ENCODE measurements at places on chromosomes 1 and 21.

DNA sequence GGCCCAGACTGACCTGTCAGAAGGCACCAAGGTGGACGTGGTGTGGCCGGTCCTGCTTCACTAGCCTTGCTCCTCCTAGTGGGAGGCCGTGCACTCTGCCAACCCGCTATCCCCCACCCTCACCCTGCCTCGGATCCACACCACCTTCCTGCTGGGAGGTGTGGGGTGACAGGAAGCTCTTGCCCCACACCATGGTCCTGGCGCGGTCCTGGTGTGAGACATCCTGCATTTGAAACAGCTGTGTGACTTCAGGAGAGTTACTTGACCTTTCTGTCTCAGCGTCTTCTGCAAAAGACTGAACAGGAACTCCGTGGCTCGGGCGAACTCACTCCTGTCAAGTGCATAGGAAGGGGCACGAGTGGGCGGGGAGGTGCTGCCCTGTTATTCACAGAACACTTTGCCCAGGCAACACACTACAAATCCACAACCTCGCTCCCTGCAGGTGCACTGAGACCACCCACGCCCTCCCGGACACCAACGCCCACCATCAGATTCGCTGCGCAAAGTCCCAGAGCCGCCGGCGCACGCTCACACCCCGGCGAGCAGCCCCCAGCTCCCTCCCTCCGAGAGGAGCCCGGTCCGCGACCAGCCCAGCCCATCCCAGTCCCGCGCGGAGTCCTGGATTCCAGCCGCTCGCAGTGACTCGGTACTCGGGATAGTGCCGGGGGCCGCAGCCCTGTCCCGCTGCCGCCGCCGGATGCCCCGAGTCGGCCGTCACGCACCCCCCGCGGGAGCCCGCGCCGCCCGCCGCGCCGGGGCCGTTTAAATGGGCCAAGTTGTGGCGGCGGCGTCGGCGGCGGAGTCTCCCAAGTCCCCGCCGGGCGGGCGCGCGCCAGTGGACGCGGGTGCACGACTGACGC is at the start of gene SAMD11:
TSS of gene SAMD11 (plus strand) at position 793 of the 860 bp plus-strand sequence. CDS start 509 bp downstream, outside the sequence.
- peak; percentile 77 for DNase-seq

GRCh38 chr1:110612060-110612745 is 6.0 kb upstream of the KCNA2 start:
- DNase-seq = no peak

DNA sequence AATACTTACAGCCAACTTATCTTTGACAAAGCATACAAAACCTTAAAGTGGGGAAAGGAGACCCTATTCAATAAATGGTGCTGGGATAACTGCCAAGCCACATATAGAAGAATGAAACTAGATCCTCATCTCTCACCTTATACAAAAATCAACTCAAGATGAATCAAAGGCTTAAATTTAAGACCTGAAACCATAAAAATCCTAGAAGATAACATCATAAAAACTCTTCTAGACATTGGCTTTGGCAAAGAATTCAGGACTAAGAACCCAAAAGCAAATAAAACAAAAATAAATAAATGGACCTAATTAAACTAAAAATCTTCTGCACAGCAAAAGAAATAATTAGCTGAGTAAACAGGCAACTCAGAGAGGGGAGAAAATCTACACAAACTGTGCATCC is 335.6 kb upstream of the PBX1 start:
- DNase-seq = no peak

GRCh38 chr1:32316903-32317277 is 19.1 kb downstream of the MARCKSL1 start:
- DNase-seq = no peak

GRCh38 chr1:206495011-206495461 is 12.3 kb upstream of the RASSF5 start:
- no peak for DNase-seq

DNA sequence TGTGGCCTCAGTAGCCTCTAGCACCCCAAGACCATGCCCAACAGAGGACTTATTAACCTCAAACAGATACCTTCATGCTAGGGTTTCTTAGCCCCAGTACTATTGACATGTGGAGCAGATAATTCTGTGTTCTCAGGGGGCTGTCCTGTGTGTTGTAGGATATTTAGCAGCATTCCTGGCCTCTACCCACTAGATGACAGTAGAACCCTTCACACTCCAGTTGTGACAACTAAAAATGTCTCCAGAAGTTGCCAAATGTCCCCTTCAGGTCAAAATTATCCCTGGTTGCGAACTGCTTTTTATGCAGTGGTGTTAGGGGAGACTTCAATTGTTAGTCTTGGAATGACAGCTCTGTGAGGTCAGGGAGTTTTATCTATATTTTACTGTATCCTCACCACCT is 8.1 kb downstream of the KAZN start:
- no peak for DNase-seq

DNA sequence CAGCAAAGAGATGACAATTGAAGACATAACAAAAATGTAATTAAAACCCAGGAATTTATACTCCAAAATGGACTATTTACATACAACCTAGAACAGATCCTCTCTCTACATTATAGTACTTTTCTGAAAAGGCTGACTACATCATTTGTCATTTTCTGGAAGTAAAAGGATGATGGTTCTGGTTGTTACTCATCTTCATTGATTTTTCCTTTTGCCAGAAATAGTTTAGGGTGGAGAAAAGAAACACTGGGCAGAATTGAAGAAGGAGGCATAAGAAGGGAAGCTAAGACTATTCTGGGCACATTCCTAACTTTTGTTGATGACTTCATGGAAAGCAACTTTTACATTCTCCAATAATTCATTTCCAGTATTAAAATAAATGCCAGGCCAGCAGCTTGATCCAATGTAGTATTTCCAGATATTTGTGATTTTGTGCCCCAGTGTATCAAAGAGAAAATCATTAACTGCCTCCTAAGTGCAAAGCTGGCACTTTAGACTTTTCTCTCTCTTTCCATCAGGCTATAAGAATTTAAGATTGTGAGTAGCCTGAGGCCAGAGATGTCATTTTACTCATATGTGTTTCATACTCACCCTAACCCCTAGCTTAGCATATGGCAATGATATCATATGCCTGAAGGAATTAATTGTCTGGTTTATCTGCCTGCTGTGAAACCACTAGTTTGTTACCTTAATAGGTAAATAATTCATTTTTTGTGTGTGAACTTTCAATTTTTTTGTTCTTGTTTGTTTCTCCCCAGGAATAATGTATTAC is 369.5 kb upstream of the LYPLAL1 start:
- DNase-seq = no peak

GRCh38 chr1:2447276-2448097 is 28.6 kb upstream of the PLCH2 start:
- DNase-seq = no peak

- DNase-seq = no peak
Observed at GRCh38 chr1:1554926-1555915, 14.8 kb upstream of the TMEM240 start.

DNA sequence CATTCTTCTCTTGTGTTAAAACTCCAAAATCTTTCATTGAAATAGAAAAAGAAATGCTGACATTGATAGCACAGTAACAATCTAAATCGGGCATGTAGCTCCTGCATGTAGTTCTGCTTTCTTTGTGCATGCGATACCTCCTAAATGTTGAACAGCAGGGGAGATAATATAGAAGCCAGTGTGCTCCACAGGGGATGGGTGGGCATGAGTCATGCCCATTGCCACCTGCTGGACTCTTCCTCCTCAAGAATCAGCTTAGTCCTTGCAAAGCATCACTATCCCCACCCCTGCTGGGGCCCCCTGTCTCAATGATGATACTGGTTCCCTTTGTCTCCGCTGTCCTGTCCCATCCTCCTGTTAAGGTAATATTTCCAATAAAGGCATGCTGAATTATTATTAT is 203.0 kb downstream of the RWDD3 start:
- DNase-seq = no peak

DNA sequence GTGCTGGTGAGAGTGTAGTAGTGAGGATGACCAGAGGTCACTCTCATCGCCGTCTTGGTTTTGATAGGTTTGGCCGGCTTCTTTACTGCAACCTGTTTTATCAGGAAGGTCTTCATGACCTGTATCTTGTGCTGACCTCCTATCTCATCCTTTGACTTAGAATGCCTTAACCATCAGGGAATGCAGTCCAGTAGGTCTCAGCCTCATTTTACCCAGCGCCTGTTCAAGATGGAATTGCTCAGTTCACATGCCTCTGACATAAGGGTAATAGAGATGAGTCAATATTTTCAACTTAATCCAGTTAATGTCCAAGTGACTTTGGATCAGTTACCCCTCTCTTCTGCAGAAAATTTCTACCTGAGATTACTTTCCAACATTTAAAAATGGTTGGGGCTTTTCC is 4.6 kb downstream of the NID1 start:
- no peak for DNase-seq

GRCh38 chr21:26933448-26933847 is 33.4 kb downstream of the ADAMTS5 start:
- no peak for DNase-seq

DNA sequence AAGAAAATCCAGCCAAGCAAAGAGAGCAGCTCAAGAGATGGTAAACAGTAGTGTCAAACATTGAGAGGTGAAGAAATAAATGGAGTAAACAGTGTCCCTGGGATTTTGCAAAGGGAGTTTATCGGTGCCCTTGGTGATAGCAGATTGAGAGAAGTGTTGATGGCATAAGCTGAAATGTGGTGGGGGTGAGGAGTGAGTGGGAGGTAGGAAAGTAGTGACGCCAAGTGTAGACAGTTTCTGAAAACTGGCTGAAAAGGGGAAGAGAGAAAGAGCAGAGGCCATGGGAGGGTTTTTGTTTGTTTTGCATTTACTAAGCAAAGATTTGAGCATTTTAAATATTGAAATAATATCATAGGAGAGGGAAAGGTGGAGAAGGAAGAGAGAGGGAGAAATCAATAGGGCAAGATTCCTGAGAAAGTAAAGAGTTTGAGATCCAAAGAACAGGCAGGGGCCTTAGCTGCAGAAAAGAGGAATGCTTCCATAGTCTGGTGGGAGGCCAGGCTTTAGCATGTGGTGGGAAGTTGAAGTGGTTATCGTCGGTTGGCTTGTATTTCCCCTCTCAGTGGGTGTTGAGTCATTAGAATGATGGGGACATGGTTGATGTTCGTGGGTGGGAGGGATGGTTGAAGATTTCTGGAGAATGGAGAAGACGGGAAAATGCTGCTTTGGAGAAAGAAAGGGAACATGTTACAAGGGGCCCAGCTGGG is 26.8 kb upstream of the RASAL2 start:
- no peak for DNase-seq

- peak; percentile 68 for DNase-seq
Observed at GRCh38 chr1:180954005-180954800, 41.5 kb downstream of the KIAA1614 start.

DNA sequence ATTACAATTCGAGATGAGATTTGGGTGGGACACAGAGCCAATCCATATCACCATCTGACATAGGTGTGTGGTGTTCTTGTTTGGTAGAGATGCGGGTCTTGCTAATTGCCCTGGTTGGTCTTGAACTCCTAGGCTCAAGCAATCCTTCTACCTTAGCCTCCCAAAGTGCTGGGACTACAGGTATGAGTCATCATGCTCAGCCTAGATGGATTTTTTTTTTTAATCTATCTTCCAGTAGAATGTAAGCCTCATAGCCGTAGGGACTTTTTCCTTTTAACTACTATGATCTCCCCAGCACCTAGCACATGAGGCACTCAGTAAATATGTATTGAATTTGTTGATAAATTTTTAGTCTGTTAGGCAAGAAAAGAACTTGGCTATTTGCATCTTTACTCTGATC is 94.6 kb upstream of the TENT5C start:
- no peak for DNase-seq

GRCh38 chr1:156547982-156548381 is 24.4 kb downstream of the IQGAP3 start:
- DNase-seq = no peak

GRCh38 chr1:98963064-98963758 is 41.5 kb downstream of the PLPPR5 start:
- DNase-seq = no peak

- DNase-seq = no peak
Observed at GRCh38 chr1:216961516-216961915, 238.3 kb upstream of the ESRRG start.

- no peak for DNase-seq
Observed at GRCh38 chr1:203769505-203770343, 4.7 kb downstream of the LAX1 start.

DNA sequence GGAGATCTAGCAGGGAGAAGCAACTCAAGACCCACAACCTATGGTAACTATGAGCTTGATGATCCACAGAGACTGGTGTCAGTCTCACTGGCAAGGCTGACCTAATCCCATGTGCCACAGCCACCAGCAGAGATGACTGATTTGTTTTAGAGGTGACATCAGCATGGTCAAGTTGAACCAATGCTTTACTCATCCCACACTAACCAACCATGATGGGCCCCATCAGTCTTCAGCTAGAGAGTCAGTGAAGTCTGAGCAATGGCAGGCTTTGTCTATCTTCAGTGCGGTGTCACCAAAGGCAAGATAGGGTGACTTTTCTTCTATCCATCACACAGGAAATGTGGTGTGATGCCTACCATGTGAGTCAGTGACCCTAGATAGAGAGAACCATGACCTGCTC is 1470.7 kb downstream of the NCAM2 start:
- DNase-seq = no peak

DNA sequence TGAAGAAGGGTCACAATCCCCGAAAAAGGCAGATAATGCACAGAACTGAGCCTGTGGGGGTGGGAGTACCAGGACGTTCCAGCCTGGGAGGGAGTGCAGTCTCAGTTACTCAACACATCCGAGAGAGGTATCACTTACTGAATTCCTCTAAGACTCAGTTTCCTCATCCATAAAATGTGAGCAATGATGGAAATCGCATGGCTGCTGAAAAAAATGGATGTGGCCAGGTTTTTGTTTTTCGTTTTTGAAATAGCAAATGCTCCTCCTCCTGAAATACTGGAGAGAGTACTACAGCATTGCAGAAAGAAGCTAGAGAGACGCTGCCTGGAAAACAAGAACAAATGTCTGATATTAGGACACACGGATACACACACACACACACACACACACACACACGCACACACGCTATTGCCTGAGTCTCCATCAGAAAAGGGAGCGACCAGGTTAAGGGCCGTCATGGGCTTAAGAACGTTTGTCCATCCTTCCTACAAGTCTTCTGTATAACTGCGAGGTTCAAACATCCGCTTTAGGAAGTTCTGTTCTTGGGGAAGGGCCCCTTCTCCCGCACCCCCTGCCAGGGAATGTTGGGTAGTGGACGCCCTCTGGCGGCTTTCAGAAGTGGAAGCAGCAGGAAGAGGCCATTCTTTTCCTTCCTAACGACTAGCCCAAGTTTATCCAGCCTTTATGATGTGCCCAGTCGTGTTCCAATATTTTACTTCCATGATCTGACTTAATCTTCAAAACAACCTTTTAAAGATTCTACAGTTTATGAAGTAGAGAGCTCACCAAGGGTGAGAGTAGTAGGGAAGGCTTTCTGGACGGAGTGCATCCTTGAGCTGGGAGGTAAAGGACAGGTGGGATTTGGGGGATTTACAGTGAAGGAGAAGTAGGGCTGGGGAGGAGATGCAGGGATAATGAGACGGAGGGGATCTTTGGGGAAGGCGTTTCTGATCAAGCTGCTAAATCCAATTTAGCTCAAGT is 699 bp upstream of the NES start:
- peak; percentile 43 for DNase-seq

- no peak for DNase-seq
Observed at GRCh38 chr1:200351425-200351824, 58.4 kb downstream of the ZNF281 start.

- no peak for DNase-seq
Observed at GRCh38 chr1:14149431-14149830, 449.1 kb upstream of the KAZN start.

- DNase-seq = no peak
Observed at GRCh38 chr1:12798911-12799310, 7.7 kb downstream of the PRAMEF1 start.
